ENCODE measurements at places on chromosomes 3 and 15.

DNA sequence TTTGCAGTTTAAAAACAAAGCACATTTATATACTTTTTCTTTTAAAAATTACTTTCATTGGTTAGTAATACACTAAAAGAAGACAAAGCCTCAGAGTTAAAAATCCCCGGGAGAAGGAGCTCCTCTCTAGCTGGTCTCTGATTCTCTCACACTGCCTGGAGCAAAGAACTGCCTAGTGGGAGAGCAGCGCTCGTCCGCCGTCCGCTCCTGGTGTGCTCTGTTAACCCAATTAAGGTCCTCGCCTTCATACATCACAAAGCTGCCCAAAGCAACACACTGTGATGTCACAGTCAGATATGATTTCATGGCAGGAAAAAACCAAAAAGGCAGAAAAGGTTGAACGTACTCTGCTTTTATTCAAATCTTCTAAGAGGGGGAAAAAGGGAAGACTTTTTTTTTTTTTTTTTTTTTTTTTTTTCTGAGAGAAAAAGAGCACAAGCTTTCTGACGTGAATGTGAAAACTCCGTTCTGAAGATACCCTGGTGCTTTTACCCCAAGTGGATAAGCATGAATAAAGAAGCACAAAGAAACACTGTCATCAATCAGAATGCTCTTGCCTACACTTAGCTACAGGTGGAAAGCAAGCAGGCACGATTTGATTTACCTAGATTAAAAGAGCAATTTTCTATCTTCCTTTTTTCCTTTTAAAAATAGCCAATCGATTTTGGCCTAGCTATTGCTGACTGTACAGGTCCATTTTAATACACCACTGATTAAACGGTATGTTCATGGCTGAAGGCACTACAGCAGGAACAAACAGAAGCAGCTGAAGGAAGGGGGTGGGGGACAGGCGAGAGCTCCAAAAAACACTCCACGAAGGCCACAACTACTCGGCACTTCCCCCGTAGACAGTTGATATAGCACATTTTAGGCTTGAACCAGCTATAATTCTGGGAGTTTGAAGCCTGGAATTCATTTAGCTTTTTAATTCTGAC is 115.2 kb downstream of the TIGIT start:
- no peak for DNase-seq

GRCh38 chr3:59839283-59839682 is 789.5 kb upstream of the CFAP20DC start:
- no peak for DNase-seq

DNA sequence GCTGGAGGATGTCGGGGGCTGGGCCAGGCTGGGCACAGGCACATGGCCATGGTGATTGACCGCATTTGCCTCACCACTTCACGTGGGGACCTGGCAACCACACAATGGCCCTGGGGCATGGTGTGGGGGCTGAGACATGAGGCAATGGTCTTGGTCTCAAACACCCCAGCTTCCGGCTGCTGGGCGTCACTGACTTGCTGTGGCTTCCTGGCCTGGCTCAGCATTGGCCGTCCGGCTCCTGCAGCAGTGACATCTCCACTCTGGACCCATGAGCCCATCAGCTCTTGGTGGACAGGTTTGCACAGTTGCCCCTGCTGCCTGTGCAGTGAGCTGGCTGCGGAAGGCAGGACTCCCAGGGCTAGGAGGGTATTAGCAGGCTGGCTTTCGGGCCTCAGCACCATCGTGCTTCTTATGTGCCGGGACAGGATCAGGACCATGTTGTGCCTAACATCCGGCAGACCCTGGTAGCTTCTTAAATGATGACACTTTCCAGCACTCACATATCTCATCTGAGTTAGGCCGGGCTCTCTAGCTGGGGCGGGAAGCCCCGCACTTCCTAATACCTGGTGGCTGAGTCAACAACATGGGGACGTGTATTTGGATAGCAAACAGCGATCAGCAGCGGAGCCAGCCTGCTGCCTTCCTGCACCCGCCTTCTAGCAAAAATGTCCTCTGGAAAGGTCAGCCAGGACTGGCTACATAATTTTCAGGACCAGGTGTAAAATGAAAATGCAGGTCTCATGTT is 34.1 kb downstream of the ZNF710 start:
- DNase-seq: no peak

GRCh38 chr3:53130179-53131061 is at the start of gene RFT1:
Gene RFT1, minus strand, starts transcription at chr3:53130435. Its CDS starts 35 bp downstream, at chr3:53130400.
- peak; percentile 96 for DNase-seq

- no peak for DNase-seq
Observed at GRCh38 chr15:40870716-40871115, 3.3 kb downstream of the RHOV start.

DNA sequence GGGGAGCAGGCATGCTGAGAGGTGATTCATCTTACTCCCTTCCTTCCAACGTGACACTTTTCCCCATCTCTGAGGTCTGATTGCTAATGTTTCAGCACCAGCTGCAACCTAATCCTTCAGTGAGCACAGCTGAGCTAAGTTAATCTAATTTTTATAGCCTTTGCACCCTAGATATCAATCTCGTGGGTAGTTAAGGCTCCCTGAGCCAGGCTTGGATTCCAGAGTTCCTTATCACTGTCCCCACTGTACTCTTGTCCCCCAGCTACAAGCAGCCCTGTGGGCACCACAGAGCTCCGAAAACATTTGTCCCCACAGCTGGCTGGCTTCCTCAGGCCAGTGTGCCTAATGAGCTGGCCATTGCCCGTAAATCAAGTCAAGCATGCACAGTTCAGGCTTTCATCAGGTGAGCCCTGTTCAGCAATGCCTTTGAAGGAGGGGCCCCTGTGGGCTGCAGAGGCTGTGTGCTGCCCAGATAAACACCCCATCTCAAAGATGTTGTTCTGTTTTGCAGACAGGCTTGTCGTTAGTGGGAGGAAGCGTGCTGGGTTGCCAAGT is 376.9 kb upstream of the RASGRP1 start:
- no peak for DNase-seq

DNA sequence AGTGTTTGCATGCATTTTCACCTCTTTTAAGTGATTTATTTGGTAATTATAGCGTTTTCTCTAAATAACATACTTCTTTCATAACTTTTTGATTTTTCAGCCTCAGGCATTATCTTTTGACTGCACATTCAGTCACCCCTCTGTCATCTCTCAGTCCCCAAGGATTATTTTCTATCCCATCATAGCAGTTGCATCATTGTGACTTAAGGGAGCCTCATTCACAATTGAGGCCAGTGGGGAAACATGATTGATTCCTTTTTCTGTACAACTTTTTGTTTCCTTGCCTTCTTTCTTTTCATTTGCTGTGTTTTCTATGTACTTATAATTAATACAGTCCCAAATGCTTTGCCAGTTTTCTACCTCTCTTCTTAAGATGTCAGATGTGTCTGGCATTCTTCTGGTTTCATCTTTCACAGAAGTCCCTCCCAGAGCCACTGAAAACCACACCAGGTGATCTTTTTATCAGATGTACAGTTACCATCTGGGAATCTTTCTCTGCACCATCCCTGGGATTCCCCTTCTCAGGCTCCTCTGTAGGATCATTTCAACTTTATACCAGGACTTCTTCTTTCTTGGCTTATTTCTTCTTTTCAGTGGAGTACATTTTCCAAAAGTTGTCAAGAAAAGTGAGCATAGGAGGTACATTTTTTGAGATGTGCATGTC is 151.4 kb downstream of the RAP2B start:
- no peak for DNase-seq

DNA sequence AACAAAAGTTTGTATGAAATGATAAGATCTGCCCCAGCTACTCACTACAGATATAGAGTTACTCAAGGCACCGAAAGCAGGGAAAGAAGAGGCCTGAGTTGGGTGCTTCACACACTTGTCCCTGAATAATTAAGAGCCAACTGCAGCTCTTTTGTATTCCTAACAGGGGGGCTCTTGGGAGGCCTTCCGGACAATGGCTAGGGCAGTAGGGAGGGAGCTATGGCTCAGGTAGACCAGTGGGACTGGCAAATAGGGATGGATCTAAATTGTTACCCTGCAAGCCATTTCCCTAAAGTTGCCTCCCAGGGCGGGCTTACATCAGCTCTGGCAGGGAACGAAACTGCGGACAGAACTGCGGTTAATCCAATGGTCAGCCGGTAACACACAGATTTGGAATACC is 6.2 kb downstream of the SEMA5B start:
- no peak for DNase-seq

GRCh38 chr3:80213086-80213485 is 445.3 kb upstream of the ROBO1 start:
- no peak for DNase-seq

- DNase-seq: no peak
Observed at GRCh38 chr15:89984421-89985010, 16.6 kb upstream of the ZNF710 start.

DNA sequence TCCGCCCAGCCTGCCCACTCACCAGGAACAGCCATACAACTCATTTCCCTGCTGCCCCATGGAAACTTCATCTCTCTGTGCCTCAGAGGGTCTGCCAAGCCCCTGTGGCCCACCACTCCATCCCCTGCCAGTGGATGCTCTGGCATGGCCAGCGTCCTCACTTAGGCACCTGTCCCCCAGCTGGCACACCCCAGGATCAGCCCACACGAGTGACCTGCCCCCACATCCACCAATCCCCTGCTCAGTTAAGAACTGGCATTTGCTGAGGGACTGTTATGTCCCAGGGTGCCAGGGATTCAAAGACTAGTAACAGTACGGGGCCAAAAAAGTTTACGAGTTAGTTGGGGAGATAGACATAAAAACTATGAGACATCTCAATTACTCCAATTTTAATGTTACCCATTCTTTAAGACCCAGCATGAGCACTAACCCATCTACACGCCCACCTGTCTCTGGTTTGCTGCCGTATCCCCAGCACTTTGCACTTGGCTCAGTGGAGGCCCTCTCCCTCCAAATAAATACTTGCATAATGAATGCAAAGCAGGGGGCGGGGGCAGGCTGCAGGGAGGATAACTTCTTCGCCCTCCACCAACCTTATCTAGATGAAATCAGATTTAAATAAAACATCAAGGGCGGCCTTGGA is 11.6 kb upstream of the BAHD1 start:
- DNase-seq: no peak

DNA sequence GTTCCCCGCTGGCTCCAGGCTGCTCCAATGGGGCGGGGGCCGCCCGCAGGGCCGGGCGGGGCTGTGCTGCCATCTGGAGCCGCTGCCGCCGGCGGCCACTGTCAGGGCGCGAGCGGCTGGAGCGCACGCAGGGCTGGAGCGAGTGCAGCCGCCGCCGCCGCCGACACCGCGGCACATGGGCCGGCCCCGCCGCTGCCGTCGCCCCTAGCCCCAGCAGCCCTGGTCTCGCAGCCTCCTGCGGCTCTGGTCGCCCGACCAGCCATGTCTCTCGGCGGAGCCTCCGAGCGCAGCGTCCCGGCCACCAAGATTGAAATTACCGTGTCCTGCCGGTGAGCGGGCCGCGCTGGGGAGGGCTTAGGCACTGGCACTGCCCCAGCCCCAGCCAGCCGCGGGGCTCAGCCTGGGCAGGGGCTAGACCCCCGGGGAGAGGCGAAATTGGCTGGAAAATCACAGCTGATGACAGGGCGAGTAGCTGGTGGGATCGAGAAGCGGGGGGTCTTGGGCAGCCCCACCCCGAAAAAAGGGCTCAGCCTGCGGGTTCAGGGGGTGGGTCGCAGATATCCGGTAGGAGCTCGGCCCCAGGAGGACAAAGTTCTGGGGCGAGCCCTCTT is at the start of gene CPNE9:
TSS of gene CPNE9 (plus strand) at position 98 of the 611 bp plus-strand sequence. CDS start at position 262, 164 bp downstream.
- DNase-seq: no peak

DNA sequence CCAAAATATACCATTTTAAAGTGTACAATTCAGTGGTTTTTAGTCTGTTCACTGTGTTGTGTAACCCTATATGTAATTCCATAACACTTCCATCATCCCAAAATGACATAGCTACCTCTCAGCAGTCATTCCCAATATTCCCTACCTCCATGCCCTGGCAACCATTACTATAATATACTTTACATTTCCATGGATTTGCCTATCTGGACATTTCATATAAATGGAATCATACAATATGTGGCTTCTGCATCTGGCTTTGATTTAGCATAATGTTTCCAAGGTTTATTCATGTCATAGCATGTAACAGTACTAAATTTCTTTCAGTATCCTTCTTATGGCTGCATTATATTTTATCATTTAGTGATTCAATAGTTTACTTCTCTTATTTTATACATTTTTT is 25.3 kb downstream of the FAM98B start:
- DNase-seq: no peak

DNA sequence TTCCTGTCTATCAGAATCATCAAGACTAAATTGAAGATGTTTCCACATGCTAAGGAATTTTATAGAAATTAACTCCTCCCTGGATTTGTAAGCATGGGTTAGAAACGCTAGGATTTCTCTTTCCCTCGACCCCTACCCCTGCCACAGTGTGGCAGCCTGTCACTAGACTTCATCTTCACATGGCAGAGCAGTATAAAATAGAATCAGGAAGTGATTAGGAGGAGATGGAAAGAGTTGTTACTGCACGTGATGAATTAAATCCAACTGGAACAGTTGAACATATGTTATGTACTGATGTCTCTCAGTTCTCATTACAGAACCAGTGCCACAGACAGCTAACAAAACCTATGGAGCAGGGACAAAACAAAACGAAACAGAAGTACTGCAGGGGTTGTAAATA is 130.0 kb upstream of the BNIP2 start:
- DNase-seq: no peak

DNA sequence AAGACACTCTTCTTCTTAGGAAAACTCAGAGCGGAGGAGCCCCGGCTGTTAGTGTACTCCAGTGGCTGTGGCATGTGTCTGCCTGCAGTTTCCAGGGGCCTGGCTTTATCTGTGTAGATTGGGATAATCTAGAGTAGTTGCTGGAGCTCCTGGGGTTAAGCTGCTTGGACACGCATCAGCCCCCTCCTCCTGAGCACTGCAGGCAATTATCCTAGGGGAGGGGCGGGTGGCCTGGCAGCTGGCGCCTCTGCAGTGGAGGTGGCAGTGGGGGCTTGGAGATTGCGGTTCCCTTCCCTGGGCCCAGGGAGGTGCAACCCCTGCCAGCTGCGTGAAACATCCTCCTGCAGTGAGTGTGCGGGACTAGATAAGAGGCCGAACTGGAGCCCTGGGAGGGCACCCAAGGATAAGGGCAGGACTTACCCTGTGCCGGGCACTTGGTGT is 68.2 kb downstream of the EFCAB12 start:
- no peak for DNase-seq

- DNase-seq: peak; percentile 16
Observed at GRCh38 chr3:143654906-143655305, 193.4 kb downstream of the SLC9A9 start.

DNA sequence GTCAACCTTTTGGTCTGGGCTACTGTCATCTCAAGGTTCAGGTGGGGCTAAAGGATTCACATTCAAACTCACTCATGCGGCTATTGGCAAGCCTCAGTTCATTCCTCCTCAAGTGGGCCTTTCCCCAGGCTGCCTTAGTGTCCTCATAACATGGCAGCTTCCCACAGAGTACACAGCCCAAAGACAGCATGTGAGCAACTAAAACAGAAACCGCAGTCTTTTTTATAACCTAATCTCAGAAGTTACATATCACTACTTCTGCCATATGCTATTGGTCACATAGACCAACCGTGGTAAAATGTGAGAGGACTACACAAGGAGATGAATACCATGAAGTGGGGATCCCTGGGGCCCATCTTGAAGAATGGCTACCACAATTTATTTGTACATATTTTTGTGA is 4.5 kb upstream of the CEP70 start:
- no peak for DNase-seq

- DNase-seq: no peak
Observed at GRCh38 chr3:185687271-185687878, 101.3 kb downstream of the SENP2 start.

All from RKO (cell line).